ENCODE measurements at places on chromosomes 11 and 22.

DNA sequence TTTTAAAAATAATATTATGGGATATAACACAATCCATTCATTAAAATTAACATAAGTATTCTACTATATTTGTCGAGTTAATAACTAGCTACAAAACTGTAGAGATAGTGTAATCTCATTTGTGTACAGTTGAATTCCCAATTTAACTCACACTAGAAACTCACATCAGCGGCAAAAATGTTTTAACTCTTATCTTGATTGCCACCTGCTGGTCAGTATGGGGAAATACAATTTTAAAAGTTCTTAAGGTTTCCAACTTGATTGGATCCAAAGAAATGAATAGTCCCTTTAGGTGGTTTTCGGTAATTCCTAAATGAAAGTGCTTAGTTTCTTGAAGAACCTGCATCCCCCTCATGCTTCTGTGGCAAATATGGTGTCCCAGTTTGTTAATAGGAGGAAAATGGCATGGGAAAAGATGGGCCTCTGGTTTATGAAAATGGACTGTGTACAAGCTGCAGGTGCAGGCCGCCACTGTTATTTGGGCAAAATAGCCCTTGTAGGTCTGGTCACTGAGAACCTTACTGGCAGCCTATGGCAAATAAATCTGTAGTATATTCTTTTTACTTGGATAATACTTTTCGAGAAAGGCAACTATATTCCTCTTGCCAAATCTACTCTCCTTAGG, 33.7 kb upstream of the SLC17A6 start:
- DNase-seq: peak; percentile 46

DNA sequence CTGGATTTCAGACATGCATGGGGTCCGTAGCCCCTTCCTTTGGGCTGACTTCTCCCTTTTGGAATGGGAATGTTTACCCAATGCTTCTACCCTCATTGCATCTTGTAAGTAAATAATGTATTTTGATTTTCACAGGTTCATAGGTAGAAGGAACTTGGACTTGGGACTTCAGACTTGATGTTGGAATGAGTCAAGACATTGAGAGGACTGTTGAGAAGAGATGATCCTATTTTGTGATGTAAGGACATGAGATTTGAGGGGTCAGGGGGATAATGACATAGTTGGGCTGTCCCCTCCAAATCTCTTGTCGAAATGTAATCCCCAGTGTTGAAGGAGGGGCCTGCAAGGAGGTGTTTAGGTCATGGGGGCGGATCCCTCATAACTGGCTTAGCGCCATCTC, 933 bp upstream of the KRTAP5-10 start:
- DNase-seq: no peak

- no peak for DNase-seq
These were observed 44.3 kb upstream of the CTTN start for GRCh38 chr11:70353900-70354568.

DNA sequence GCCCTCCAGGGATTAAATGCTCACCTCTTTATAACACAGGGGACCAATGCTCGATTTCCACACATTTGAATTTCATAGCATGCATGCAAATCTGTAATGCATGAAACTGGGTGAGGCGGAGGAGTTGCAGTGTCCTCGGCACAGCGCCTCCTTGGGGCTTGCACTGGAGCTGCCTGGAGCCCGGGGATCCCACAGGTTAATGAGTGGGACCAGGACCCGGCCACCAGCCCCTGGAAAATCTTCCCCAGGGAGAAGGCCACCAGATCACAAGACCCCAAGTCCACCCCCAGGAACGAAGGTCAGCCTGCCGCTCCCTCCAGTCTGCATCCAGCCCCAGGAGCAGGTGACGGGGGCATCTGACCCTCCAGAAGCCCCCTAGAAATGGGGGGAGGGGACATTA, 119.1 kb downstream of the MN1 start:
- no peak for DNase-seq

Measured in HCEC 1CT (cell line).